ENCODE measurements at places on chromosomes 3 and 15. TPM values are rescaled to one million over a fixed set of nuclear protein-coding genes. Genes with fewer than 3 reads are reported as not detected.
A peak's percentile ranks its signal among the peaks of the same experiment; 100 is the strongest.

- no peak for DNase-seq
These were observed 362.7 kb upstream of the ARRDC4 start for GRCh38 chr15:97597801-97598200.

- no peak for DNase-seq
These were observed 20.7 kb downstream of the TBC1D2B start for GRCh38 chr15:78056714-78057269.

- DNase-seq: no peak
These were observed 83.4 kb downstream of the RBPMS2 start for GRCh38 chr15:64691896-64692565.

- DNase-seq: no peak
These were observed 6.9 kb downstream of the MUC20 start for GRCh38 chr3:195727606-195728195.

DNA sequence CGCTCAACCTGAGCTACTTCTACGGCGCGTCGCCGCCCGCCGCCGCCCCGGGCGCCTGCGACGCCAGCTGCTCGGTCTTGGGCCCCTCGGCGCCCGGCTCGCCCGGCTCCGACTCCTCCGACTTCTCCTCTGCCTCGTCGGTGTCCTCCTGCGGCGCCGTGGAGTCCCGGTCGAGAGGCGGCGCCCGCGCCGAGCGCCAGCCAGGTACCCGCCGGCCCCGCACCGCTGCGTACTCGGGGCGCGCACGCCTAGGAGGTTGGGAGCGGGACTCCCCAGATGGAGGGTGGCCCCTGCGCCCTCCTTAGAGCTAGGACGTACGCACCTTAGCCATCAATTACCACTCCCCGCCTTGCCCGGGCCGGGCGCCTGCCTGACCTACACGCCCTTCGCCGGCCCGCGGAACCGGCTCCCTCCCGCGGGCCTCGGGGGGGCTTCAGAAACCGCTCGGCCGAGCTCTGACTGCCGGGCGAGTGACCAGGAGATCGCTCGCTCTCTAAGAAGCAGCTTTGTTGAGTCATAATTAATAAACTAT is 466 bp downstream of the NFKBIZ start:
- peak; percentile 82 for DNase-seq

DNA sequence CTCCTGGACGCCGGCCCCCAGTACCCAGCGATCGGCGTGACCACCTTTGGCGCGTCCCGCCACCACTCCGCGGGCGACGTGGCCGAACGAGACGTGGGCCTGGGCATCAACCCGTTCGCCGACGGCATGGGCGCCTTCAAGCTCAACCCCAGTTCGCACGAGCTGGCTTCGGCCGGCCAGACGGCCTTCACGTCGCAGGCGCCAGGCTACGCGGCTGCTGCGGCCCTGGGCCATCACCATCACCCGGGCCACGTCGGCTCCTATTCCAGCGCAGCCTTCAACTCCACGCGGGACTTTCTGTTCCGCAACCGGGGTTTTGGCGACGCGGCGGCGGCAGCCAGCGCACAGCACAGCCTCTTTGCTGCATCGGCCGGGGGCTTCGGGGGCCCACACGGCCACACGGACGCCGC is 956 bp downstream of the ZIC1 start:
- peak; percentile 74 for DNase-seq

- no peak for DNase-seq
These were observed 51.6 kb upstream of the NR2E3 start for GRCh38 chr15:71758711-71759110.

DNA sequence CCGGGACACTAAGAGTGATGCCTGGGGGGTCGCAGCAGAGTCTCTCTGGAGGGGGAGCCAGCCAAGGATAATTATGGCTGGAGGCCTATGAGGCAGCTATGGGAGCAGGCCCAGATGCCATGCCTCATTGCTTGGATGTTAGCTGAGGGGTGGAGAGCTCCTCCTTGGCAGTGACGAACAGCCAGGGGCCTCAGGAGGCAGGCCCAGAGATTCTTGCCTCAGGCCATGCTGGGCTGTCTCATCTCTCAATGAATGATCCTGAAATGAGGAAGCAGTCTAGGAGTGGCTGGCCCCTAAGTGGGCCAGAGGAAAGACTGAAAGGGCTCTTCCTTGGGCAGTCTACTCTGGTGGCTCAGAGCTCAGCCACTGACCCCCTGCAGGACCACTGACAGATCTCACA is 21.3 kb downstream of the KIF9 start:
- no peak for DNase-seq

GRCh38 chr15:101530224-101530958 is 40.9 kb upstream of the PCSK6 start:
- DNase-seq: no peak

DNA sequence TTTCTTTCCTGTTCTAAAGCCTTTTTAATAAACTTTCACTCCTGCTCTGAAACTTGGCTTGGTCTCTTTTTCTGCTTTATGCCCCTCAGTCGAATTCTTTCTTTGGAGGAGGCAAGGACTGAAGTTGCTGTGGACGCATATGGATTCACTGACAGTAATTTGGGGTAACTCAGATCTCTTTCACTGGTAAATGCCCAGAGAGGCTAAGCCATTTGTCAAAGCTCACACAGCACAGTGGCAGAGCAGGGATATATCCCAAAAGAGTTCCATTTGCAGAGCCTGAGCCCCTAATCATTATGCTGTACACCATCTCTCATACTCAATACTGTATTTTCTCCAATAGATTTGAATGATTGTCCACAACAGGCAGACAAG is 72.3 kb upstream of the GALNT15 start:
- DNase-seq: no peak

GRCh38 chr3:14783480-14784086 is 35.2 kb upstream of the FGD5 start:
- peak; percentile 20 for DNase-seq

DNA sequence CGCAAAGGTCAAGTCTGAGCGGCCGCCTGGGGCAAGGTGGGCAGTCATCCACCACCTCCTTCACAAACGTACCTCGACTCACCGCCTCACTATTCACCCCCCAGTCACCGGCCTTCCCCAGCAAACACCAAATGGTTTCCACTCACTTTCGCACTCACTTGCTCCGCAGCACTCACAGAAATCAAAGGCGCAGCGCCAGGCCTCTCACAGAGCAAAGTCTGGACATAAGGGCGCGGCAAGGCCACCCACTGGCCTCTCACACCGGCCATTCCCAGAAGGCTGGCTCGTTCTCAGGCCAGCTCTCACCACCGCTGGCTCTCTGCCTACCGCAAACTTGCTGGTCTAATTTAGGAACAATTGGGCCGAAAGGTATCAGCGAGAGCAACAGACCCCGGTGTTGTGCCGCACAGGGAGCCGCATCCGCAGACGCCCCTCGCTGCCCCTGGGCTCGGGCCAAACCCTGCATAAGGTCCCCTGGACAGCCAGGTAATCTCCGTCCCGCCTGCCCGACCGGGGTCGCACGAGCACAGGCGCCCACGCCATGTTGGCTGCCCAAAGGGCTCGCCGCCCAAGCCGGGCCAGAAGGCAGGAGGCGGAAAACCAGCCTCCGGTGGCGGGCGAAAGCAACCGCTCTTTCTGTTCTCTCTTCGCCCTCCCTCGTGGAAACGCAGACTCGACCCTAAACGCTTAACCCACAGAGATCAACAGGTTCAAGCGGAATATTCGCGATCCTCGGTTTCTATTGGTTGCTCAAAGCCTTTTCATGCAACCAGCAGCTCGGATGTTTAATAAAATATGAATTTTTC is 2.9 kb downstream of the SHOX2 start:
- DNase-seq: peak; percentile 79

- no peak for DNase-seq
These were observed 320.4 kb downstream of the CTNNB1 start for GRCh38 chr3:41519746-41520145.

GRCh38 chr3:71868876-71869275 is 83.9 kb upstream of the PROK2 start:
- DNase-seq: no peak

DNA sequence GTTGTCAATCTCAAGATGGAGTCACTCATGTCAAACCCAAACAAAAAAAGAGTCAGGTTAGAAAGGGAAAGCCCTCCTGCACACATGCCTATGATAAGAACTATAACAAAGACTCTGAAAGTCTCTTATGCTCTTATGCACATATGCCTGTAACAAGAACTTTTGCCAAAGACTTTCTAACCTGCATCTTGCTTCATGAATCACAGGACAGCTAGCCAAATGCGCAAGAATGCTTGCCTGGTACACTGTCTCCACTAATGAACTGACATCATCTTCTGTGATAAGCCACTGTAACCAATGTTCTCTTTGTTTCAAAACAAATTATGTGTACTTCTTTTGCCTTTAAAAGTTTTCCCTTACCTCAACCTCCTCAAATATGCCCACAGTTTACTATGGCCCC is 18.2 kb upstream of the EHHADH start:
- DNase-seq: no peak

- DNase-seq: no peak
These were observed 69.3 kb downstream of the MESD start for GRCh38 chr15:80920271-80920699.

- DNase-seq: no peak
These were observed 33.7 kb downstream of the SUSD5 start for GRCh38 chr3:33184863-33185262.

DNA sequence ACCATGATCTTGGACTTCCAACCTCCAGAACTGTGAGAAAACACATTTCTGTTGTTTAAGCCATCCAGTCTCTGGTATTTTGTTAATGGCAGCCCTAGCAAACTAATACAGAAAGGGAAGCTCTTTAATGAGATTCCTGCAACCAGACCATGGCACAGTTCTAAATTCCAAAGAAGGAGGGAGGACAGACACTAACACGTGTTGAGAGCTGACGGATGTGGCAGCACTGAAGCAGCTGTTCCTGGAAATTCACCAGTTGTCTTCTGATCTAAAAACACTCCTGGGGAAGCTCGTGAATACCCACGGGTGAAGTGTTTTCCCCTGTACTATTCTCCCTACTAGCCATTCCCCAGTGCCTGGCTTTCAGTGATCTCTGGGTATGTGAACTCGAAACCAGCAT is 56.7 kb downstream of the RPL22L1 start:
- DNase-seq: no peak

DNA sequence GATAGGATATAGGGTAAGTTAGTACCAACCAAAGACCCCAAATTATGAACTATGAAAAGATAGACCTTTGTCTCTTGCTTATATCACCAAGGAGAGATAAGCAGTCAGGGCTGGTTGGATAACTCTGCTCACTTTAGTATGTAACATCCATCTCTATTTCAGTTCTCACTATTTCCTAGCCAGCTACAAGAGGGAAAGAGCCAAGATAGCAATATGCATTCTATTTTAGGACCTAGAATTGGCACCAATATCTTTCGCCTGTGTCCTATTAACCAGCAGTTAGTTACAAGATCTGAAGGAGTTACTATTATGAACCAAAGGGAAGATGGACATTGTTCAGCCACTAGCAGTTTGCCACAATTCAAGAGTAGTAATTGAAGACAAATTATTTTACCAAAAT is 457.5 kb downstream of the NSUN3 start:
- DNase-seq: no peak

- DNase-seq: no peak
These were observed 11.0 kb downstream of the STARD5 start for GRCh38 chr15:81312790-81313543.

DNA sequence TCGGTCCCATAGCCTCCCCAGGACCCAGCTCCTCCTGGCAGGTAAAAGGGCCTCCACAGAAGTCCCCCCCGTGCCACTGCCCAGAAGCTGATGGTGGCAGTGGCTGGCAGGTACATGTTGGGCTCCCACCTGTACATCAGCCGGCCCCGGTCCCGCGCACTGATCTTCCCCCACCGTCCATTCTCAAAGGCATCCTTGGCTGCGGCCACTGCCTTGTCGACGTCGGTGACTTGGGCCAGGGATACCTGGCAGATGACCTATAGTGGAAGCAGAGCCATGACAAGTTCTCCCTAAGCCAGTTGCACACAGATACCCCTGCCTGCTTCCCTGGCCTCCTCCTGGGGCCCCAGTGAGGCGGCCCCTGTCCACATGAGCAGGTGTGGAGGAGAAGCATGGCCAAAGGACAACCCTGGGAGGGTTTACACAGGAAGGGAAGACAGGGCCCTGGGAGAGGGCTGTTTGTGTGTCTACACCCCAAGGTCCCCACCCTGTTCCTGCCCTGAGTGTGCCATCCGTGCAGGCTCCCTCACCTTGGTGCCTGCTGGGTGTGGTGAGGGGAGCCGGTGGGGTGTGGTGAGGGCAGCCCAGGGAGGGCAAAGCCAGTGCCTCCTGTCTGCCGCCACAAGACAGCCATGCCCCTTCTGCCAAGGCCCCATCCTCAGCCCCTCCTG is 44.8 kb downstream of the ALDH1L1 start:
- peak; percentile 24 for DNase-seq

Gene VPS18
- 26.6 TPM for total RNA-seq

Gene CGNL1
- 98.0 TPM for total RNA-seq

Gene USP3
- 53.1 TPM for total RNA-seq

Gene CPNE9
- total RNA-seq: 0.15 TPM

Gene AHSG
- not detected for total RNA-seq

Gene CCNB2
- 76.6 TPM for total RNA-seq

Gene ITIH3
- total RNA-seq: not detected

Gene SEMA4B
- 25.1 TPM for total RNA-seq

Gene FAM107A
- not detected for total RNA-seq

All from endodermal cell (in vitro differentiated cells).